Esophagus mucosa (tissue), 1 donor: ENCODE measurements at places on chromosomes 1 and 21.

DNA sequence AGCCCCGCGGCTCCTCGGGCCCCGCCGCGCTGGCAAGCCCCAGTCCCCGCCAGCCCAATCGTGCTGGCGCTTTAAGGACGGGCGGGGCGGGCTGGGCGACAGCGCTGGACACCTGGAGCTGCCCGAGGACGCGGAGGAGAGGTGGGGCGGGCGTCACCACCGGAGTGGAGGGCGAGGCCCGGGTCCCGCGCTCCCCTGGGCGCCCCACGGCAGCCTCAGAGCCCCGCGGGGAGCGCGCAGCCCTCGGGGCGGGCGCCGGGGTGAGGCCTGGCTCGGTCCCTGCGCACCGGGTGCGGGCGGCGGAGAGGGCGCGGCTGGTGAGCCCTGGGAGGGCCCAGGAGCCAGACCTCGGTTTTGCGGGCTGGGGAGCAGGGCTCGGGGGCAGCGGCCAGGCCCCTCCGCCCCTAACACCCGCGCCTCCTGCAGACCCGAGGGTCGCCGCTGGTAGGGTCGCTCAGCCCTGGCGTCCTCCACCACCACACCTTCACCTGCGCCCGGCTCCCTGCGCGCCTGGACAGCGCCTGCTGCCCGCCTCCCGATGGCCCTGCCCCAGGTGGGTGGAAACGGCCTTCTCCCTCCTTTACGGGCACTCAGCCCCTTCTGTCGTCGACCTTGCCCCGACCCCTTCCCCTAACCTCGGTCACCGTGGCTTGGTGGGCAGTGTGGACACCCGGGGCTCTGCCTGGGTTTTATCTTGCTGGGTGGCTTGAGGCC, at the start of gene TMEM61:
Gene TMEM61 (plus strand): TSS at position 101 of the 714 bp plus-strand sequence. CDS start 438 bp downstream, at position 539.
- ATAC-seq, result peak; percentile 54

DNA sequence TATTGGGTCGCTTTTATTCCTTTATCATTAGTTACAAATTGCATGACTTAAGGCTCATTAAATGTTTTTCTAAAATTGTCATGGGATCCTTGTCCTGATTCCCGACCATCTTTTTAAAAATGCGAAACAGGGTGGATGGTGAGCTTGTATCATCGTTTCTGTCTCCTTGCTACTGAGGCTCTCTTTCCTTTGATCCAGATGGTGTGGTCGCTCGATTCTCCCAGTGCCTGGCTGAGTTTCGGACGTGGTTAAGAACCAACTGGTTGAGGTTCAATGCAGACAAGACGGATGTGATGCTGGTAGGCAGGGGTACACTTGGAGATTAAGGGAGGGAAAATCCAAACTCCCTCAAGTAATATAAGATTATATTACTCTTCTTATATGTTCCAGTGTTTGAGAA, 1.2 kb downstream of the MIER1 start:
- no peak for ATAC-seq

DNA sequence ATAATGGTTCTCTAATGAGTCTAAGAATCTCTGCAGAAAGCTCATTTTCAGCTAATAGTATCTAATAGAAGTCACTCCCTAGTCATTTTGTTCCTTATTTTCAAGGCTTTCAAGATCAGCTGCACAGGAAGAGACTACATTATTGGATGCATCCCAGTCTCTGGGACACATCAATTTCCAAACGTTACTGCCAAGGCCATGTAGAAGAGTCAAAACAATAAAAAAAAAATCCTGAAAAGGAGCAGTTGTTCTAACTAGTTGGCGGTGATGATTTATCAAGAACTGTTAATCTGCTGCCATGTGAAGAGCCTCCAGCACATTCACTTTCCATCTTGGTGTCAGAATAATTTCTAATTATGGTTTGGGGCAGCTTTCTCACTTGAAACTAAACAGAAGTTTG, 5.7 kb downstream of the DDAH1 start:
- ATAC-seq, result no peak

DNA sequence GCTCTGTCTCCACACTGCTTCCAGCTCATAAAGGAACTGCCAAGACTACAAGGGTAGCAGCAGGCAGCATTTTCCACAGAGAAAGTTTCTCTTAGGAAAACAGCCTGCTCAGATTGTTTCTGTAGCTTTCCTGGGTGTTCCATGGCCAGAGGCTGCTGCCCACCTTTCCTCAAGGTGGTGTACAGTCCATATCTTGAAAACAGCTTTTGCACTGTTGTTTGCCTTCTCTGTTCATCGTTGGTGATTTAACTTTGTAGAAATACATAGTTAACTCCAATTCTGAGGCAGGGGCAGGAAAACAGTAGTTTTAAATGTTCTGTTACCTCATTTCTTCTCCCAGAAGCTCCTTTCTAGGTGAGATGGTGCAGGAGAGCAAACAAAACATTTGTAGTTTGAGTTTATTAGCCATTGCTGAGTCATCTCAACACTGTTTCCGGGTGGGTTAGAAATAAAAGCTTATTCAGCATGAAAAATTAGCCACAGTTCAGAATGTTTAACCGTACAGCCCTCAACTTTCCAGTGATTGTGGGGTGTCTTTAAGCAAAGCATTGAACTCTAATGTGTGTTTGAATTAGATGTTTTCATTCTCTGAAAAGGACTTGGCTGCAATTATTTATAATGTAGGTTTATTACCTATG, 41.7 kb downstream of the DIP2A start:
- ATAC-seq, result no peak

DNA sequence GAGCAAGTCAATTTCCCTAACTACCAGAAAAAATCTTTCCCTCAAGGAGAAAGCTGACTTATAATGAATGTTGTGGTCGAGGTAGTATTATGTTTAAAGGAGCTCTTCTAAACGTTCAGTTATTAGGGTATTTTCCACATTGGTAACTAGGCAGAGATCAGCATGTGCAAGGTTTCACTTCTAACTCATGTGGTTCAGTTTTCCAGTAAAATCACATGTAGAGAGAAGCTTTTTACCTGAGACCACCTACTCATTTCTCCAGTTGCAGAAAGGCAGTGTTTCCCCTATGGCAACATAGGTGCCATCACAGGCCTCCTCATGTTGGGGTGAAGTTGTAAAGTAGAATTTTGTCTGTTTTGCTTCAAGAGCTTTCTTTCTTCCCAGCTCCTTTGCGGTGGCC, 23.7 kb downstream of the IL23R start:
- ATAC-seq, result no peak

- no peak for ATAC-seq
These were observed 5.7 kb downstream of the AHCYL1 start for GRCh38 chr1:109990302-109990653.

DNA sequence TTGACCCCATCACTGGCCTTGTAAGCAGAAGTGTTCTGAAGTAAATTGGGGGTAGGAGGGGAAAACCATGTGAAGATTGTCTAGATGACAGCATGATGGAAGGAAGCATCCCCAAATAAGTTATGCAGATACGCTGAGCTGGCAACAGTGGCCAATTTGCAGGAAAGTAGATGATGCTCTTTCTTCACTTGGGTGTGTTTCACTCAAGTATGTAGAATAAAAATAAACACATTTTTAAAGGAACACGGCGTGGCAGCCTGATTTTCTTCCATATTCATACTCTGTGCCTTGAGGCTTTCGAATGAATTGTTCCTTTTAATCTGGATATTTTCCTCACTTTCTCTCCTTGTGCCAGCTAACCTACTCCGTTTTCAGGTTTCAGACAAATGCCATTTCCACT, 295.5 kb upstream of the DPYD start:
- ATAC-seq, result no peak

GRCh38 chr1:8497210-8497819, 179.4 kb downstream of the SLC45A1 start:
- ATAC-seq, result peak; percentile 77

DNA sequence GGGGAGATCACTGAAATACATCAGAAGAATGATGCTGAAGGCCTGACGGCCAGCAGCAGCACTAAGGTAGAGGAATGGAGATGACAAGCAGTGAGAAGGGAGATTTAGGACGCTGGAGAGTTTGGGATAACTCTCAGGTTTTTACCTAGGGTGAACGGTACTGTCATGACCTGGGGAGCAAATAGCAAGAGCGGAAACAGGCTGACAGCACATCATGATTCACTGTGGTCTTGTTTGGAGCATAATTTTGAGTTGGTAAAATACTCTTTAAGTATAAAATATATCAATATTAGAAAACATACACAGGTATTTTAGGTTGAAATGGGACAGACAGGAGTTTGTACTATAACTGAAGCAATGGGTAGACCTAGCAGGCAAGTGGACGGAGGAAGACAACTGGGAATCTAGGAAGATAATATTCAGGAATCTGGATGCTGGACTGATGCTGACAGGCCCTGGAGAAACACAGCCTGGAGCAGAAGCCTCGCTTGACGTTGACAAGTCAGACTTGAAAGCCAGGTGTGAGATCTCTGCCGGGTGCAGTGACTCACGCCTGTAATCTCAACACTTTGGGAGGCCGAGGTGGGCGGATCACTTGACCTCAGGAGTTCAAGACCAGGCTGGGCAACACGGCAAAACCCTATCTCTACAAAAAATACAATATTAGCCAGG, 33.3 kb downstream of the ALG14 start:
- ATAC-seq, result peak; percentile 61

- ATAC-seq, result no peak
These were observed 4.2 kb upstream of the CCDC28B start for GRCh38 chr1:32195972-32196823.

DNA sequence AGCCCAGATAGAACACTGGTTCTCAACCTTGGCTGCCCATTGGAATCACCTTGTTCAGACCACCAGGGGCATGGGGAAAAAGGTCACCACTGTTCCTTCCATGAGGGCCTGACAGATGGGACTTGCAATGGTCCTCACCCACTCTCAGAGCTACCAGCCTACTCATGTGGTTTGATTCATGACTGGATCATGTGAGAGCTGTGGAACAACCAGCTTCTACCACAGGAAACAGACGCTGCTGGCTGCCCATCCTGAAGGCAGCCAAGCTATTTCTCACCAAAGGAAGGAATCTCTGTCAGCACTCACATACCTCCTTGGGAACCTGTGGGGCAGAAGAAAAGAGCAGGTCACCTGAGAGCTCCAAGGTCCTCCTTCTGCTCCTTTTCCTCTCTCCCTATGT, 53.6 kb downstream of the CAPN8 start:
- no peak for ATAC-seq

- ATAC-seq, result no peak
These were observed 28.1 kb downstream of the RUNX3 start for GRCh38 chr1:24901791-24902470.

DNA sequence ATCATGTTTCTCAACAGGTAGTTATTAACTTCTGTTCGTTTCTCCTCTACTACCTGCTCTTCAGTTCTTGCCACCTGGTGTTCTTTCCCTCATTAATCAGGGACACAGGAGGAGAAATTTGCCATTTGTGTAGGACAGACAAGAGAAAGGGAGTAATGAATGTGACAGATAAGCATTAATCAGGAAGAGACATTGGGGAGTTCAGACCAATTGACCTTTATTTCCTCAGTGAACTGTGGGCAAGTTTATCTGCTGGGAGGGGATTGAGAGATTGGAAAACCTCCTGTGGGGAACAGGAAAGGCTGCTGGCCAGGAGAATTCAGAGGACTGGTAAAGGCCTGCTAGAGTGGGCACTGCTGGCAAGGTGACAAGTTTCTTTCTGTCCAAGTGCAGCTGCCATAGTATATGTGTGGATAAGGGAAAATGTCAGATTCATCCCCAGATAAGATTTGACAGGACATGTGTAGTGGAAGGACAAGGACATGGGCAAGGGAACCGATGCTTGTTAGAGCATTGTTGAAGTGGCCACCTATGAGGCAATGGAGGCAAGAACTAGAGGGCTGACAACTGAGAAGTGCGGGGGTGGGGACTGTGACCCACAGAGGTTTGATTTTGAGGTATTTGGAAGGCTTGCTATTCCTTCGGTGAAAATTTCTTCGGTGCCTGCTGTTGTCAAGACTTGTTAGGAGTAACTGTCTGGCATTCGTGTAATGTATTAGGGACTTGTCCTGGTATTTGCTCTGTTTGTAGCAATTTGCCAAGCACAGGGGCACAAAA, 12.6 kb downstream of the SZT2 start:
- ATAC-seq, result no peak

DNA sequence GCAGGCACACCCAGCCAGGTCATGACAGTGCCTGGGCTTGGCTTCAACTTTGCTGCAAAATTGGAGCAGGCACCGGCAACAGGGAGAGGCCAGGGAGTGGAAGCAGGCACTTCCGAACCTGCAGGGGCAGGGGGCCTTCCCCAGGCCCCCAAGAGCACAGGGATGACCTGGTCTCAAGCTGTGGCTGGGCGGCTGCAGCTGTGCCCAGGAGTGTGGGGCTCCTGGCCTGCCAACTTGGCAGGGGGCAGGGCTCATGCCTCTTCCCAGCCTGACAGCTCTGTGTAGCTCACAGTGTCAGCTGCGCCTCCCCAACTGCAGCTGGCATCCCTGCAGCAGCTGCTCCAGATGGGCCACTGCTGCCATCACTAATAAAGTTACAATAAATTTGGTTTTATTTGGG, 51.5 kb upstream of the SCYL3 start:
- ATAC-seq, result no peak

- ATAC-seq, result no peak
These were observed 550.2 kb downstream of the LMO4 start for GRCh38 chr1:87878873-87879272.

- ATAC-seq, result no peak
These were observed 110.4 kb downstream of the PDE9A start for GRCh38 chr21:42763581-42764442.

DNA sequence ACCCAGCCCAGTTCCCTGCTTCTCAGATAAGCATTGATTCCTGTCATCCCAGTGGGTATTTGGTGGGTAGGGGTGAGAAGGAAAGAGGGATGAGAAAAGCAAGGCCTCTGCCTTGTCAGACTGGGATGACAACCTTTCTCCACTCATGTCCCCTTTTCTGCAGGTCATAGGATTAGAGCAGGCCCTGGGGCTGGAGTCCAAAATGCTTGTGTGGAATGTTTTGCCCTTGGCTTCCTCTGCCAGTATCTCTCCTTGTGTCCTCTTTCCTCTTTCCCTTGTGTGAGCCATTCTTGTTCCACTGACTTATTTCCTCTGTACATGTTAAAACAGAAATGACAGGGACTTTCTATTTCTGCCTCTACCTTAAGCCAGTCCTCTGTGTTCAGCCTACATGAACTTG, 4.1 kb downstream of the ATP2B4 start:
- ATAC-seq, result no peak

DNA sequence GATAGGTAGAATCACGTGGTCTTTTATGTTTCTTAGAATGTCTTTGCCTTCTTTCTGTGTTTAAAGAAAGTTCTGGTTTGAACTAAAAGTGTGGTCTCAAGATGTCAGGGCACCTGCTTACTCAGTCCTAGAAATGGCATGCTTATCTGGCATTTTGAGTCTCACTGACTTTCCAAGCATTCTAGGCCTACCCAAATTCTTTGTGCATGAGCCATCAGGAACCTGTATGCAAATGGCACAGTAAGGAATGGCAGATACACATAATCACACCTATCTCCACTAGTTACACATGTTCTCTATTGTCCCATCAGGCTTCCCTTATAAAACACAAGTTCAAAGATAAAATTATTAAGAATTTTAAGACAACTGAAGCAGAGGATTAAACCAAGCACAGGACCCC, 29.5 kb upstream of the CLCA4 start:
- ATAC-seq, result peak; percentile 93
